Activated T-helper 1 cell treated with anti-CD3 and anti-CD28 coated beads, Interleukin-12 subunit alpha, Interleukin-12 subunit beta, Interleukin-2, Interleukin-4 antibody, amounts not matched to agents 30 ng/mL and 10 ng/mL and 1 ng/mL, durations not matched to agents 14 hours and 24 hours and 36 hours (primary cell): ENCODE measurements at places on chromosomes 12 and 14. TPM values are rescaled to one million over a fixed set of nuclear protein-coding genes. Genes with fewer than 3 reads are reported as not detected.

Gene MIPOL1
- not detected in 2 replicates for total RNA-seq

DNA sequence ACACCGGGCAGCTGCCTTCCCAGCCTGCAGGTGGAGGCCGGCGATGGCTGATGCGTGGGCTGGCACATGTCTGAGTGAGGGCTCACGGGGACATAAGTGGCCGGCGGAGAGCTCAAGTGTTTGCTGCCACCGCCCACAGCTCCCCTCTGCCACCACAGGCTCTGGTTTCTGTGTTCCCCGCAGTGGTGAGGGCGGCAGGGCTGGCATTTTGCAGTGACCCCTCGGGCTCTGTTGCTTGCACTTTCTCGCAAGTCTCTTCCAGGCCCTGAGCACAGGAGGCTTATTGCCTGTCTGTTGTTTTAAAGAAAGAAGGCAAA lies 271.0 kb upstream of the RTL1 start:
- DNase-seq, result no peak
- no peaks in the 10 kb centered on the region for H3K4me1 ChIP-seq
- H3K4me3 ChIP-seq, result no peak overlapping the region
- H3K36me3 ChIP-seq, result no peaks in the 10 kb centered on the region
- no peak overlapping the region for H3K27ac ChIP-seq
- no peaks in the 10 kb centered on the region for H3K27me3 ChIP-seq

DNA sequence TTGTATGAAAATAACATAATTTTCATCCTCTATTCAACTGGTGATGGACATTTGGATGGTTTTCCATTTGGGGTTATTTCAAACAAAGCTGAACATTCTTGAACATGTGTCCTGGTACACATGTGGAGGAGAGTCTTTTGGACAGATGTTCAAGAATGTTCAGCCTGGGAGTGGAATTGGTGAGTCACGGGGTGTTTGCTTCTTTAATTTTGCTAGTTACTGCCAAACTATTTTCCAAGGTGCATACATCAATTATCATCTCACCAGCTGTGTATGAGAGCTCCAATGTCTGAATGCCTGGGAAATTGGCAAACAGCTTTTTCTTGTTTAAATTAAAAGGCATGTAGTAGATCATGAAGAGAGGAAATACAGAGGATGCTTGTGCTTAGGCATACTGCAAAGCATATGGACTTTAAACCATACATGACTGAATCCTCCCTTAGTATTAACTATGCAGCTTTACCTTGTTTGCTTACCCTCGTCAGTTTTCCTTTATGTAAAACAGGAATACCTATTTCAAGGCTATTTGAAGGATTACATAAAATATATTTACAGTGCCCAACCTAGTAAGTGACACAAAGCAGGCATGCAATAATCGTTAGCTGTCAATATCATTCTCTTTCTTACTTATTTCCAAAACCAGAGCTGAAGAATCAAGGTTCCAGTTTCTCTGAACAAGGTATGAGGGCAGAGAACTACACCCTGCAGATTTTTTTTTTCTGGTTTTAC lies 152.1 kb downstream of the ITPR2 start:
- DNase-seq, result no peak
- H3K27me3 ChIP-seq, result no peaks in the 10 kb centered on the region
- no peaks in the 10 kb centered on the region for H3K4me1 ChIP-seq
- peaks cover 20% of the 10 kb centered on the region for H3K36me3 ChIP-seq
- H3K4me3 ChIP-seq, result no peak overlapping the region
- no peak overlapping the region for H3K27ac ChIP-seq

DNA sequence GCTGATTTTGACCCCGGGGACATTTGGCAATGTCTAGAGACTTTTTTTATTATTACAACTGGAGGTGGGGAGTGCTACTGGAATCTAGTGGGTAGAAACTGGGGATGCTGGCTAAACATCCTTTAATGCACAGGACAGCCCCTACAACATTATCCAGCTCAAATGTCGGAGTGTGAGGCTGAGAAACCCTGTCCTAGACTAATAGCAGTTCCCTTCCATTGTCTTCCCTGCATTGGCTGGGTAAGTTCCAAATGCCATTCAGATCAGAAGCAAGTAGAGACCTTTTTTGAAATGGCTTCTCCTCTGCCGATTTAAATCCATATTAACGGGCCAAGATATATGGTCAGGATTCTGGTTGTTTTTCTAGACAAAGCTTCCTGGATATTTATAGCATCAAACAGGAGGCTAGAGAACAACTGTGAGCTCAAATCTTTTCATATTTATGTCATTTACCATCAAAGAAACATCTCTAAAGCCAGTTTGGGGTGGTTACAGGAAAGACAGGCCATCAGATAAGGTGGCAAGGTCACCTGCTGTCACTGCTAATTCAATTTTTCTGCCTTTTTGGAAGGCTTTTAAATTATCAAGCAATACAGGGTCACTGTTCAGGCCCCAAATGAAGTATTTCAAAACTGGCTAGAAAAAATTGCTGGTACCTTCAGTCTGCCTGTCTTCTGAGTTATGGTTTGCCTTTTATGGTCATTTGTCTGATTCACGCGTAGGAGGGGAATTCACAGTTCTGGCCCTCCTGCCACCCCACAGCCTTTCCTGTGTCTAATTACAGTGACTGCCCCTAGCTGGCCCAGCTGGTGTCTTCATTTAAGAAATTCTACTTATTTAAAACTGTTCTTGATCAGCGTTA lies 20.1 kb upstream of the AKAP5 start:
- H3K4me1 ChIP-seq, result peaks cover 28% of the 10 kb centered on the region
- H3K27ac ChIP-seq, result peak overlapping the region; percentile 87
- DNase-seq, result peak; percentile 43
- peaks cover 48% of the 10 kb centered on the region for H3K36me3 ChIP-seq
- H3K4me3 ChIP-seq, result peak overlapping the region; percentile 68
- no peaks in the 10 kb centered on the region for H3K27me3 ChIP-seq

GRCh38 chr12:42571327-42572009 lies 18.1 kb downstream of the PRICKLE1 start:
- H3K36me3 ChIP-seq, result no peaks in the 10 kb centered on the region
- no peak overlapping the region for H3K27ac ChIP-seq
- H3K4me3 ChIP-seq, result no peak overlapping the region
- DNase-seq, result no peak
- no peaks in the 10 kb centered on the region for H3K4me1 ChIP-seq

Gene EPS8
- total RNA-seq, result 1.9 and 3.1 TPM in 2 replicates

- no peaks in the 10 kb centered on the region for H3K36me3 ChIP-seq
- H3K27ac ChIP-seq, result no peak overlapping the region
- DNase-seq, result no peak
- H3K4me1 ChIP-seq, result peaks cover 7% of the 10 kb centered on the region
Measured at GRCh38 chr14:87868920-87869319, 124.1 kb downstream of the GALC start.

GRCh38 chr12:45591635-45592034 lies 137.9 kb upstream of the ARID2 start:
- H3K27me3 ChIP-seq, result peaks cover 14% of the 10 kb centered on the region
- H3K27ac ChIP-seq, result no peak overlapping the region
- no peak overlapping the region for H3K4me3 ChIP-seq

GRCh38 chr12:91140026-91140931 lies 29.0 kb upstream of the LUM start:
- no peaks in the 10 kb centered on the region for H3K36me3 ChIP-seq
- H3K4me3 ChIP-seq, result no peak overlapping the region
- H3K27ac ChIP-seq, result no peak overlapping the region
- H3K4me1 ChIP-seq, result no peaks in the 10 kb centered on the region

- no peaks in the 10 kb centered on the region for H3K4me1 ChIP-seq
- H3K36me3 ChIP-seq, result no peaks in the 10 kb centered on the region
- no peak overlapping the region for H3K27ac ChIP-seq
- H3K4me3 ChIP-seq, result no peak overlapping the region
- no peak for DNase-seq
- H3K27me3 ChIP-seq, result peaks cover 9% of the 10 kb centered on the region
Measured at GRCh38 chr12:91423693-91424050, 241.1 kb upstream of the DCN start.

Gene STYX
- 18.7 and 21.3 TPM in 2 replicates for total RNA-seq

GRCh38 chr14:20934148-20934762 lies 21.0 kb upstream of the RNASE2 start:
- no peak for DNase-seq
- no peaks in the 10 kb centered on the region for H3K4me1 ChIP-seq
- H3K4me3 ChIP-seq, result no peak overlapping the region
- H3K27me3 ChIP-seq, result no peaks in the 10 kb centered on the region
- H3K27ac ChIP-seq, result no peak overlapping the region
